CD4-positive, alpha-beta T cell (primary cell): ENCODE measurements at places on chromosomes 2 and 18.
A peak's percentile ranks its signal among the peaks of the same experiment; 100 is the strongest.

- no peak for DNase-seq
These were observed 94.0 kb downstream of the PLA2R1 start for GRCh38 chr2:159968279-159968900.

GRCh38 chr2:108978709-108979111 lies 10.3 kb downstream of the EDAR start:
- no peak for DNase-seq

DNA sequence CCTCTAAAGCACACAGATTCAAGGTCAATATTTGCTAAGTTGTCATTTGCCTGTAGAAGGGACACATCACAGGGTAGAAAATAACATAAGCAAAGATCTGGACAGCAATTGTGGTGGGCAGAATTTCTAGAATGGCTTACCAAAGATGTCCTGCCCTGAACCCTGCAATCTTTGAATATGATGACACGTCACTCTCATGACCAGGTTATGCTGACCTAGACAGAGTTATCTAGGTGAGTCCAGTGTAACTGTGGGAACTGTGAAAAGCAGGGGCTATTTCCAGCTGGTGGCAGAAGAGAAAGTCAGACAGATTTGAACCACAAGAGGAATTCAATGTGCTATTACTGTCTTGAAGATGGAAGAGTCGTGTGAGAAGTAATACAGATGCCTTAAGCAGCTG lies 112.3 kb upstream of the CNGA3 start:
- DNase-seq = no peak

- DNase-seq = peak; percentile 65
These were observed 37.2 kb downstream of the CLASP1 start for GRCh38 chr2:121611730-121612705.
